ENCODE measurements at places on chromosomes 5 and 9.

GRCh38 chr9:6007058-6007769, 8.2 kb downstream of the RANBP6 start:
- peak; percentile 84 for DNase-seq

GRCh38 chr5:34833976-34834793, 4.8 kb upstream of the TTC23L start:
- DNase-seq = no peak

GRCh38 chr5:151620461-151620840, 29.3 kb upstream of the FAT2 start:
- DNase-seq = no peak

- DNase-seq = no peak
Observed at GRCh38 chr9:6899274-6899673, 141.5 kb downstream of the KDM4C start.

DNA sequence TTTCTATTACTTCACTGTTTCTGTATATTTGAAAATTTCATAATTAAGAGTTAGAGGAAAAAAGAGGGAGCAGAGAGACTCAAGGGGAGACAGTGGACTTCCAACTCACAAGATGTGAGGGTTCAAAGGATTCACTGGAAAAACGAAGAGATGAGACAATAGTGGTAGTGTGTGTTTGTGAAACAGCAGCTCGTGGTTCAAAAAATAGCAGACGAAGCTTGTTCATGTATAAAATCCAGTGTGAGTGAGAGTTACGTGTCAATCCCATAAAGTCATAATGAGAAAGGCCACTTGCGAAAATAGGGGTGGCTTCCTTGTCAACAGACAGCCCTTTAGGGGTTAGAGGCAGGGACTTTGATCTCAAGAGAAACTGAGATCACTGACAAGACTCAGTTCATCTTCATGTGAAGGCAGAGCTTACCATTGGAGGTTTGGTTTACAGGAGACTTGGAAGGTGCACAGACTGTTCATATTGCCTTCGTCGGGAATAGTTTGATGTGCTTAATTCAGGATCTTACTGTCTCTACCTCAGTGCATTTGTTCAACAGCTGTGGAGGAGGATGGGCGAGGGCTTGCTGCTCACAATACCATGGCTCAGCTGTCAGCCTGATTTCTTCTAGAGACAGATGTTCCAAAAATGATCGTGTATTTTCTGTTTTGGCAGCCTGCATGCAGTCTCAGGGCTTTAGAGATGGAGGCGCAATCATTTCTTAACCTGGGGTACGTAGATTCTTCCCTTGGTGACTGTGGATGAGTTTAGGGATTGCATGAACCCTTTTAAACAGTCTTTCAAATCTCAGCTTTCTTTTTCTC, 105.7 kb upstream of the KLF9 start:
- DNase-seq = no peak

DNA sequence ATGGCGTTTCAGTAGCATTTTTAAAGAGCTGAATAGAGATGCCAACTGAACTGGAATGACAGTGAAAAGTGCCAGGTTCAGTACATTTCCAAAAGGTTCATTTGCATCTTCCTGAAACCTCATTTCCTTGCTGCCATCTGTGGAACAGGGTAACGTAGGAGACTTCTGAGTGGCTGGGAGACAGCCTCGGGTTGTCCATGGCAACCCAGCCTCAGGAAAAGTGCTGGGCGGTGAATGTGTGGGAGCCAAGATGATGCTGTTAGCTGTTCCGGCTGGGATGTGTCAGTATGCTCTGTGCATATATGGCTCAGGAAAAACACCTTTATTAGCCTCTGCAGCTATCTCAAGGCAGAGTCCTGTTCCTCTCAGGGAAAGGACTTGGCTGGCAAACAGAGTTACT, 87.5 kb downstream of the KLHL3 start:
- no peak for DNase-seq

DNA sequence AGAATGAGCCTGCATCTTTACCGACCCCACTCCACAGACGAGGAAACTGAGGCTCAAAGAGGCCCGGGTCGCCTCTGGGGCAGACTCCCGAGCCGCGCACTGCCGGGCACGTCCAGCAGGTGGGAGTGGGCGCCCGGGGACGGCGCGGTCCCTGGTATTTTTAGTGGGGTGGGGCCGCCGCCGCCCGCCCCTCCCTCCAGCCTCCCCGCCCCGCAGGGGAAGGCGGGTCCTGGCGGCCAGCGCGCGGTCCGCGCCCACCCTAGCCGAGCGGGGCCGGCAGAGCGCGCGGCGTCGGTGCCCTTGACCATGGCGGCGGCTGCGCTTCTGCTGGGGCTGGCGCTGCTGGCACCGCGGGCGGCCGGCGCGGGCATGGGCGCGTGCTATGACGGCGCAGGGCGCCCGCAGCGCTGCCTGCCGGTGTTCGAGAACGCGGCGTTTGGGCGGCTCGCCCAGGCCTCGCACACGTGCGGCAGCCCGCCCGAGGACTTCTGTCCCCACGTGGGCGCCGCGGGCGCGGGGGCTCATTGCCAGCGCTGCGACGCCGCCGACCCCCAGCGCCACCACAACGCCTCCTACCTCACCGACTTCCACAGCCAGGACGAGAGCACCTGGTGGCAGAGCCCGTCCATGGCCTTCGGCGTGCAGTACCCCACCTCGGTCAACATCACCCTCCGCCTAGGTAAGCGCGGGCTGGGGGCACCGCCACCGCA, at the start of gene LAMC3:
TSS of gene LAMC3 (plus strand) at position 266 of the 710 bp plus-strand sequence. CDS start at position 307, 41 bp downstream.
- no peak for DNase-seq

GRCh38 chr5:36689225-36689624, 82.8 kb downstream of the SLC1A3 start:
- no peak for DNase-seq

GRCh38 chr5:73359395-73359794, 89.2 kb downstream of the FOXD1 start:
- no peak for DNase-seq

GRCh38 chr5:141814064-141814964, 63.9 kb downstream of the PCDH1 start:
- DNase-seq = no peak

DNA sequence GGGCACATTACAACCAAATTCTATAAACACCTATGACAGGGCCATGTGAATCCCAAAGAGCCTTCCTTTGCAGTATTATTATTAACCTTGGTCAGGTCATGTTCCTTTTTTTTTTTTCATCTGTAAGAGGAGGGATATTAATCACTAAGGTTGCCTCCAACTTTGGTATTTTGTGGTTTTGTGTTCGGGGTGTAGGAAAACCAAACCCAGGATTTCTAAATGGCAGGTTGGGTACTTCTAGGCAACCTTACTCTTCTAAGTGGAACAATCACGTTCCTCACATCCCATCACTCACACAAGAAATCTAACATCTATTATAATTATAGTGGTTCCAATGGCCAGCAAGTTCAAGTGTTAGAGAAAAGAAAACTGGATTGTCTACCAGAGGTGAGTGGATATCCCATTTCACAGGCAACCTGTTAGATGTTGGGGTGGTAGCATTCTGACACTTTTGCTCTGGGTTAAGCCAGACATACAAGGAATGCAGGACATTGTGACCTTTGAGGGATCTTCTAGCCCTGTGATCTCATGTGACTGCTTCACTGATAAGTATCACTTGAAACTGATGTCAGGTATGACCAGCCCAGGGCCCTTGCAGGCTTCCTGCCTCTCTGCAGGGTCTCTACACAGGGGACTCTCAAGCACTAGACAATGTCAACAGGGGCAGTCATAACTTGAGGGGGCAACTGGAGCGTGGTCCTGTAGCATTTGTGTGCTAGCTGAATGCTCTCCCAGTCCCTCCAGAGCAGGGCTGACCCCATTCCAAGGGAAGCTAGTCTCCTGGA, 126.2 kb upstream of the VLDLR start:
- DNase-seq = no peak

DNA sequence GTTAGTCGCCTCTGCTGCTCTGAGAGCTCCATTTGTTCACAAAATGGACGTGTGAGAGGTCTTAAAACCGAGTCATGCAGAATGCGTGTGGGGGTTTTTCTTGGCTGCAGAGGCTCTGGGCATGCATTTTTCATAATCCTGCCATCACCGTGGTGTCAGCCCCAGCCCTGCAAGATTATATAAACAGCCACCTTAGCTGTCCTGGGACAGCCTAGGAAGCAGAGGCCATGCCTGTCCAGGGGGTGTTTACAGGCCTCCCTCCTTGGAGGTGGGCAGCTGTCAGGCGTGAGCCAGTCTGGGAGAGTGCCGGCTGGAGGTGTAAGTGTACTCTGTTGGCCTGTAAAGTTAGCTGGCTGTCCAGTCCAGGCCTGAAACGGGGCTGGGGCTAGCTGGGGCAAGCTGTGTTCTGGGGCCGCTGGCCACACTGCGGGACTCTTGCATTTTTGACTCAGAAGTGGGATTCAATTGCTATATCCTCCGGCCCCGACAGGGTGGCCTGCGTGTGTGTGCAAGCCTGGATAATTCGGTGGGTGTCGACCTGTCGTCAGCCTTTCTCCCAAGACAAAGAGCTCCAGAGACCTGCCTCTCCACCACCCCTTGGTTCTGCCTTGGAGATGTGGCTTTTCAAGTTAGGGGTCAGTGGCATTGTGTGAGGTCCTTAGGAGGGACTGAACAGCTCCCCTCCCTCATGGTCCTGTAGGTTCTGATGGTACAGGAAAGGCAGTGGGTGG, 2.4 kb downstream of the WNK2 start:
- no peak for DNase-seq

DNA sequence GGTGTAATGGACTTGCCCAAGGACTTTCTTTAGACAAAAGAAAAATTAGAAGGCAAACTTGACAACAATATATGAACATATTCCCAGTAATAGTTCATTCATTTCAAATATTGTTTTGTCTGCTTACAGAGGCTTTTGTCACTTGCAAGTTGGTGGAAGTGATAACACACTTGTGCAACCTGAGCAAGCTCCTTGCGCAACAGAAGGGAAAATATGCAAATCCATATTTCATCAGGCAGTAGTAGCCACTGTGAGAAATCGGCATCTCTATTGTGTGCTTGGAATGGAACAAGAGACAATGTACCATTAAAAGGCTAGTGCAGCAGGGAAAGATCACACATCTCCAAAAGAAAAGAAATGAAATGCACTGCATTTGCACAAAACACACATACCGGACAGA, 125.3 kb upstream of the RASEF start:
- no peak for DNase-seq

GRCh38 chr5:38257308-38258041, 884 bp upstream of the EGFLAM start:
- DNase-seq = no peak

DNA sequence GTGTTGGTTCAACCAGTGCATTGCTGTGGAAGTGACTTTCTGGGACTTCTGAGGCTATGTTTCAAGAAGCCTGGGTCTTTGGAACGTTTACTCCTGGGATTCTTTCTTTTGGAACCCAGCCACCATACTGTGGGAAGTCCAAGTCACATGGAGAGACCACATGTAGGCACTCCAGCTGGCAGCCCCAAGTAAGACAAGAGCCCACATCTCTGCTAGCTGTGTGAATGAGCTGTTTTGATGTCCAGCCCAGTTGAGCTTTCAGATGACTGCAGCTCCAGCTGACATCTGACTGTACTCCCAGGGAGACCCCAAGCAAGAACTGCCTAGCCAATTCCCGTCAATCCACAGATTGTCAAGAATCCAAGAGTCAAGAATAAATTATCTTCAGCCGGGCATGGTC, 60.1 kb upstream of the SPATA31D4 start:
- DNase-seq = no peak

- DNase-seq = no peak
Observed at GRCh38 chr5:178104492-178104891, 8.8 kb upstream of the N4BP3 start.

- no peak for DNase-seq
Observed at GRCh38 chr9:137105814-137106661, 8.5 kb downstream of the DPP7 start.

DNA sequence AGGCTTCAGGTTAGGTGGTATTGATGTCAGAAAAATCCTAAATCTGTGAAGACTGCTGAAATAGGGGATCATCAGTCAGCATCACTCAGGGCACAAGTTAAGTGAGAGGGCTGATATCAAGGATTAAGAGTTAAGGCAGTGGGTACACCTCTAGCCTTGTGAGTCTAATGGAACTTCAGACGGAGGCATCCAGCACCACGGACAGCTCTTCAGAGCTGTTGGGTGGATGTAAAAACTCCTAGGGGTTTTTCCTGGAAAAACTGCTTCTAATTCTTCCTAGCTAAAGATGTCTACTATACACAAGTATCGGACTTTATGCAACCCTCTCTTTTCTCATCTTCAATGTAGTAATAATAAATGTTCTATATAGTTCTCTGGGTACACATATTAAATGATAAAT, 165.9 kb downstream of the SH3GL2 start:
- DNase-seq = no peak

- DNase-seq = no peak
Observed at GRCh38 chr5:2018390-2018724, 135.6 kb upstream of the IRX4 start.

- no peak for DNase-seq
Observed at GRCh38 chr9:79644601-79645000, 72.8 kb downstream of the TLE4 start.

GRCh38 chr5:115366223-115366622, 69.8 kb upstream of the CCDC112 start:
- DNase-seq = peak; percentile 99

- no peak for DNase-seq
Observed at GRCh38 chr5:96121364-96121763, 159.7 kb upstream of the ELL2 start.

DNA sequence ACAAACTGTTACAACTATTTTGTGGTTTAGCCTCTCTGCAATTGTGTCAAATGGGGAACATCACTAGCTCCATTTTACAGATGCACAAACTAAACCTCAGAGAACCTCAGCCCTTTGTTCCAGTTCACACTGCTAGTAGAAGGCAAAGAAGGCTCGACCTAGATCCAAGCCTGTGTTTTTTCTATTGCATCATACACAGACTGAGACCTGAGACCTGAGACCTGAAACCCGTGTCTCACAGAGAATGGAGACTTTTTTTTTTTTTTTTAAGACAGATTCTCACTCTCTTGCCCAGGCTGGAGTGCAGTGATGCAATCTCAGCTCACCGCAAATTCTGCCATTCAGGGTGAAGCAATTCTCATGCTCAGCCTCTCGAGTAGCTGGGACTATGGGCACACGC, 120.8 kb downstream of the GALNT10 start:
- DNase-seq = no peak

GRCh38 chr5:88394536-88395175, 126.0 kb upstream of the TMEM161B start:
- DNase-seq = no peak

- no peak for DNase-seq
Observed at GRCh38 chr5:132797651-132798050, 15.5 kb upstream of the SOWAHA start.
